Cardiac septum (tissue), 1 donor: ENCODE measurements at places on chromosomes 11 and 22. TPM values are rescaled to one million over a fixed set of nuclear protein-coding genes. Genes with fewer than 3 reads are reported as not detected.

The RCOR2 gene
- total RNA-seq, result 4.8 TPM

The OR51E2 gene
- not detected for total RNA-seq

The ZDHHC8 gene
- total RNA-seq, result 43.4 TPM

The PAMR1 gene
- total RNA-seq, result 4.5 TPM

The CHRDL2 gene
- 4.9 TPM for total RNA-seq

The TRIM51 gene
- total RNA-seq, result not detected

The NOX4 gene
- 9.4 TPM for total RNA-seq

The CADM1 gene
- 36.0 TPM for total RNA-seq

The MMP27 gene
- total RNA-seq, result not detected

The SLN gene
- total RNA-seq, result 19.0 TPM

The WT1 gene
- 2.3 TPM for total RNA-seq

The POU2AF1 gene
- total RNA-seq, result 0.13 TPM

The CFAP300 gene
- 0.38 TPM for total RNA-seq

The PARVG gene
- total RNA-seq, result 2.1 TPM

The CD44 gene
- total RNA-seq, result 55.6 TPM
